ENCODE measurements at places on chromosomes 7 and 10.
A peak's percentile ranks its signal among the peaks of the same experiment; 100 is the strongest.

DNA sequence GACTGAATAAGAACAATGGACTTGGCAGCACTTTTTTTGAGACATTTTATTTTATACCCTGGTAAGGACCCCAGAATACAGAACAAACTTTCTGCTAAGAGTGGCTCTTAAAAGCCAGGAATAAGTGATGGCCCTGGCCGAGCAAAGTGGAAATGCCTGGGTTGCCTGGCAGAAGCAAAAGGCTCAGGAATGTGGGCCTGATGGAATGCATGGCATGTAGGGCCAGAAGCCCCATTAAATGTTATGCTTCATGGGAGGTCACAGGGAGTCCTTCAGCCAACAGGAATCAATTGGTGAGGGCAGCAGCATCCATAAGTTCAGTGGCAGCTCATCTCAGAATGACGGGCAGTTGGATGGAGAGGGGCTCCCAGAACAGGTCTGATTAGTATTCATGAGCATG is 301.5 kb upstream of the CACNA2D1 start:
- no peak for DNase-seq

DNA sequence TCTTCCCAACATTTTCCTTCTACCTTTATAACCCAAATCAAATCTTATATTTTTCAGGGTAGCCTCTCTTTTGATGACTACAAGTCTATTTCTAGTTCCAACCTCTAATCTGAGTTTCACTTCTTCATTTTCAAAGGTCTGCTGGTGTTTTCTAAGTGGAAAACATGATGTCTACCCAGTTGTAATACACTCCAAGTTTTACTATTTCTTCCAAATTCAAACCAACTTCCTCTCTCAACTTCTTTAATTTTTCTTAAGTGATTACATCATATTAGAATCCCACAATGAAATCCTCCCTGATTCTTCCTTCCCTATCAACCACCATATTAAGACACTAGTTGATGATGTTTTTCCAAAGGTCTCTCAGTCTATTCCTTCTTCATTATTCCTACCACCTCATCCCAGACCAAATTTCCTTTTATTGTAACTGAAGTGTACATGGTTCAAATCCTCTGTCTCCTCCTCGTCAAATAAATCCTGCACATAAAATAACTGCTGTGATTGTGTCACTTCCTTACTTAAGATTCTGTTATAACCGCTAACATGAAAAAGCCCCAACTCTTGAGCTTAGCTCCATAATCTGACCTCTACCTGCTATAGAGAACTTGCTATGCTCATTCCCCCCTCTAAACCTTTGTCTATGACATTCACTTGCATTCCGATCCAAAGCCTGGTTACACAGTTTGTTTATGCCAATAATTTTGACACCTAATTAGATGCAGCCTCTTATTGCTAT is 12.7 kb downstream of the TAS2R38 start:
- DNase-seq = no peak

GRCh38 chr7:27992755-27993493 is 187.7 kb downstream of the JAZF1 start:
- DNase-seq = no peak

- DNase-seq = no peak
These were observed 57.3 kb downstream of the ORC5 start for GRCh38 chr7:104150470-104150869.

DNA sequence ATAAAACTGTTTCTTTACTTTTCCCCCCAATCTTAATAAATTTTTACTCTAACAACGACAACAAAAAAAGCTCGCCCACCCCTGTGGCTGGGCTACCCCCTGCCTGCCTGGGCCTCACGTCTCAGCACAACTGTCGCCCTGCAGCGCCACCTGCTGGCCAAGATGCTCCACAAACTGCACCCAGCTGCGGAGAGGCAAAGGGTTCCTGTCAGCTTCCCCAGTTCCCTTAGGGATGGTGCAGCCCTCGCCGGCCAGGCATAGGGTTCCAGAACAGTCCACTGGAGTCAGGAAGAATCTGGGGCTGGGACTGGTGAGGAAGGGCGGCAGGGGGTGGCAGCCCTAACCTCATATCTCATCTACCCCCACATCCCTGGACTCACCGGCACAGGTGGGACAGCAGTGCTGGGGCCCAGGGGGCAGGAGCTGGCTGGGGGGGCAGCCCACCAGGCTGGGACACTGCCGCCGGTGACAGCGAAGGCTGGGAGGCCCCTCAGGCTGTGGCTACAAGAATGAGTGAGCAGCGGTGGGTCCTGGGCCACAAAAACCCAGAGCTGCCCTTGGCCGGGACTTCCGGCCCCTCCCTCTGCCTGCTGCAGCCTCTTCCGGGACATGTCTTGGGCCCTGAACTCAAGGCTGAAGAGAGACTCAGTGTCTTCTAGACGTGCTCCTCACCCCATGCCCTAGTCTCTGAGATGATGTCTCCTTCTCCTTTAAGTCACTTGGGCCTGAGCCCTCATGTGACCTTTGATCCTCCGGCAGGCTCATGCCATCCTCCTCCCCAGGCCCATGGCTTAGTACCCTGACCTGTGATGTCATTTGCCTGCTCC is 21.2 kb downstream of the ATP6V1F start:
- peak; percentile 48 for DNase-seq

DNA sequence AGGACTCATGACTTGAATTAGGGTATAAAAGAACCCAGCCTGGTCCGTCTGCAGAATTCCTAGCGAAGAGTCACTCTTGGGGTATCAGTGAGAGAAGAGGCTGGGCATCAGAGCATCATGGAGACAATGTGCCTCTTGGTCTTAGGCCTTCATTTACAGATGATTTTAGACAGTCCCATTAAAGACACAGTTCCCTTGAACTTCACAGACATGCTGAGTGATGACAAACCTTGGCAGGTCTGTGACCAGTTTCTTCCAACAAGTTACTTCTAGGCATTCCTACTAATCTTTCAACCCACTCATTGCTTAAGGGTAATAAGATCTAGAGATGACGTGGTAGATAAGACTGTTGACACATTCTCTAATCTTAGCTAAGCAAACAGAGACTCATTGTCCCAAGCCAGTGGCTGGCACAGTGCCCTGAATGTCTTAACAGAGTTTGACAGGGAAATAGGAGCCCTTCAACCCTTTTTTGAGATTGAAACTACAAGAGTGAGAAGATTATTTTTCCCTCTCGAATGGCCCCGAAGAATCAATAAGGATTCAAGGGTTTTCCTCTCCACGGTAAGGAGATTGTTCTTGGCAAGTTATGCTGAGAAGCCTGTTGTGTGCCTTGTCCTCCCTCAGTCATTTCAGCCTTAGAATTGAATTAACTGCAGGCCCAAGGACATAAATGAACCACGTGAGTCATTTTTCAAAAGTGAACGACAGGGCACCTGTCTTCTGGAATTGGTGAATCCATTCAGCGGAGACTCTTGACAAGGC is 281.1 kb downstream of the CCDC3 start:
- no peak for DNase-seq

GRCh38 chr7:85573346-85573745 is 386.5 kb upstream of the SEMA3D start:
- DNase-seq = no peak

DNA sequence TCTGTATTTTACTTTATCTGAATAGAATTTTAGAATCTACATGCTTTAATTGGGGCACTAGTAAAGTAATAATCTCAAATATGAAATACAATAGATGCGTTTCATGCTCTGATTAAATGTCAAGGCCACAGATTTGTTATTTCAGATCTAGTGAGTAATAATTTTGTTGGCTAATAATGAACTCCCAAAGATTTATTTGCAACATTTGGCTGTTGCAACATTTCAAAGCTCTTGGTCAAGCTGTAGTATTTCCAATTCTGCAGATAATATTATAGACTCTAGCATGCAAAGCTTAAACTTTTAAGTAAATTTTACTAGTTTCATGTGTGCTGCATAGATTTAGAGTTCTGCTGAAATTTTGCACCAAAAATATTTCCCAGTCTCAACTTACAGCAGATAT is 16.7 kb downstream of the LRRN3 start:
- DNase-seq = no peak

DNA sequence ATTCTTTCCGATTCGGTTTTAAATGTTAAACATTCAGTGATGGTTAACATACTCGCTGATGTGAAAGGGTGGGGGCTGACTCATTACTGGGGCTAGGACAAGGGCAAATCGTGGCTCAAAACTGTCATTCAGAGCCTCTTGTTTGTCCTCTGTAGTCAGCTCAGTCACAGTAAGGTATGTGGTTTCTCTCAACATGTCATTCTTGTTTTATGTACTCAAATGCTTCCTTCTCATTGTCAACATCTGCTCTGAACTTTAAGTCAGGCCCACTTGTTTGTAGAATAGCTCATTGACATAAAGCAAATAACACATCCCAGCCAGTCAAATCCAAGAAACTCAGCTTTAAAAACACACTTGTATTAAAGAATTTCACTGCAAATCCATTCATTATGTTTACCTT is 7.3 kb downstream of the SLC16A9 start:
- no peak for DNase-seq

DNA sequence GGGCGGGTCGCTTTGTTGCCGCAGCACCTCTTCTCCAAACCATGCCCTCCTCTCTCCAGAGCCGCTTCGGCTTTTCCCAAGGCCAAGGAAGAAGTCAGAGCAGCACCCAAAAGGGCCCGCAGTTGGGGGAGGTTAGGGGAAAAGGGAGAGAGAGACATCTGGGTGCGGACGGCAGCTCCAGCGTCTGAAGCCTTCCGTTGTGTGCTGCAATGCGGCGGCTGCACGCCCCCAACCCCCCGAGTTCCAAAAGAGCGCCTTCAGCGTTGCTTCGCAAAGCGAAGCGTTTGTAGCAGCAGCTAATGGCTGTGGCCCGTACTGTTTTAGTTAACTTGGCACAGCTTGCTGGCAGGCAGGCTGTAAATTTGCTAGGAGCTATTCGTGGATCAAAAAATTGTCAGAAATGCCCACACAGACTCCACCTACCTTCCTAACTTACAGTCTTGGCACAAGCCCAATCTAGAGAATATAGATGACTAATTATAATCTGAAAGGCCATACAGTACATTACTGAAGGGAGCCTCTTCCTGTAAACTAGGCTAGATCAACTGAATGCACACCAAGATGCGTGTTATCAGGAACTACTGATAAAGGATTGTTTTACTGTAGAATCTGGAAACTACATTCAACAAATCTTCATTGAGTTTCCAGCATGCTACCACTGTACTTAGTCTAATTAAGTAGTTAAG is 1.1 kb upstream of the KBTBD2 start:
- DNase-seq = no peak

DNA sequence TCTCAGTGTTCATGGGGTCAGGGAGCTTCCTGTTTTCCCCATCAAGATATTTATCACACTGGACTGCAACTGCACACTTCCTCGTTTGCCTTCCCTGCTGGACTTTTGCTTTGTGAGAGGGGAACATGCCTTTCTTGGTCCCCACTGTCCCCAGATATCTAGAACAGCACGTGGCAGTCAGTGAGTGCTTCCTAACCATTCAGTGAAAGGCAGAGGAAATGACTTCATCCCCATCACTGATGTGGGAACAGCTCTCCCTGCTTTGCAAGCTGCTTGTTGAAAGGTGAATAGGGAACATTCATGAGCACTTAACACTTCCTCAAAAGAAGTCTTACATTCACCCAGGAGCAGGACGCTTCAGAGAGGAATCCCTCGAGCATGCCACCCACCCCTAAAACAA is 135.4 kb downstream of the MYOF start:
- DNase-seq = no peak

DNA sequence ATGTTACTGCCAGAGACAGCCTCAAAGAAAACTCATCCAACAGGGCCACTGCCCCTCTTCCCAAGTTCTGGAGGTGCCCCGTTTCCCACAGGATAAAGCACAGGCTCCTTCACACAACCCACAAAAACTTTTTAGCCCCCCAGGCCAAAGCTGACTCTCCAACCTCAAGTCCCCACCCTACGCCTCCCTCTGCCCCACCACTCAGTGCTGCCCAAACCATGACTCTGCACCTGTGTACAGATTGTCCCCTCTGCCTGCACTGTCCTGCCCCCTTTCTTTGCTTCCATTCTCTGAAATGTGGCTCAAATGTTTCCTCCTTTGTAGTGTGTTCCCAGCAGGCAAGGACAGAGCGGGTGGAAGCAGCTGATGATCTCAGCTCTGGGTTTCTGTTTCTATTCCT is 284.0 kb downstream of the GRID1 start:
- no peak for DNase-seq

DNA sequence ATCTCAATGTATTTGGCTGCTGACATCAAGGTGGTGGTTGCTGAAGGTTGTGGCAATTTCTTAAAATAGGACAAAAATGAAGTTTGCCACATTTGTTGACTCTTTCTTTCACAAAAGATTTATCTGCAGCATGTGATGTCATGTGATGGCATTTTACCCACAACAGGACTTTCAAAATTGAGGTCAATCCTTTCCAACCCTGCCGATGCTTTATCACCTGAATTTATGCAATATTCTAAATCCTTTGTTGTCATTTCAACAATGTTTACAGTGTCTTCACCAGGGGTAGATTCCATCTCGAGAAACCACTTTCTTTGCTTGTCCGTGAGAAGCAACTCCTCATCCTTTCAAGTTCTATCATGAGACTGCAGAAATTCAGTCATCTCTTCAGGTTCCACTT is 40.6 kb upstream of the SLC16A12 start:
- no peak for DNase-seq

DNA sequence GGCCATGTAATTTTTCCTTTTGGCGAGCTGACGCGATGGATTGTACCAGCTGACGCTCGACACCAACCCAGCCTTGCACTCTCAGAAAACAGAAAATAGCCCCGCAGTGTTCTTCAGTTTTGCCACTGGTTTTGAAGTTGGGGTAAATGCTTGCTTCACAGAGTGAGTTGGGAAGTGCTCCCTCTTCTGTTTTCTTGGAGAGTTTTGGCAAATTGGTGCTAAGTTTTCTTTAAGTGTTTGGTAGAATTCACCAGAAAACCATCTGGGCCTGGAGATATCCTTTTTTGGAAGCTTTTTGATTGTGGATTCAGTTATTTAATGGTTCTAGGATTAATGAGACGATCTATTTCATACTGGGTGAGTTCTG is 252.8 kb downstream of the ELFN1 start:
- DNase-seq = no peak
